ENCODE measurements at places on chromosomes 12 and 14.

GRCh38 chr14:55951341-55952206, 166.6 kb upstream of the PELI2 start:
- no peak for DNase-seq

DNA sequence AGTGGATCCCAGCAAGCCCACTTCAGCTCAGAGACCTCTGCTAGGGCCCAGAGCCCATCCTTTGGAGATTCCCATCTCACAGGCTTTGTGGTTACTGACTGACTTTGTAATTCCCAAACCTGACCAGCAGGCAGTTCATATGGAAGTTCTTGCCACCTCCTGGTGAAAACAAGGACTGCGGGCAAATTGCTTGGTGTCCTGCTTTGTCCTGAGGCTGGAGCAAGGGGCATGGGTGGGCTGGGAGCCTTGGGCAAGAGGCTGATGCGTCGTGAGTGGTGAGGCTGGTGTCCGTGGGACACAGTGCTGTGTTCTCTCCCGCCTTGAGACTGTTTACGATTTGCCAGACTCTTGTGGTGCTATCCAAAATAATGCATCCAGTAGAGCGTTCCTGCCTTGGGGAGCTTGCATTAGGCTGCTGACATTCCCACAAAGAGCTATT, 91.0 kb downstream of the LRRC74A start:
- no peak for DNase-seq

DNA sequence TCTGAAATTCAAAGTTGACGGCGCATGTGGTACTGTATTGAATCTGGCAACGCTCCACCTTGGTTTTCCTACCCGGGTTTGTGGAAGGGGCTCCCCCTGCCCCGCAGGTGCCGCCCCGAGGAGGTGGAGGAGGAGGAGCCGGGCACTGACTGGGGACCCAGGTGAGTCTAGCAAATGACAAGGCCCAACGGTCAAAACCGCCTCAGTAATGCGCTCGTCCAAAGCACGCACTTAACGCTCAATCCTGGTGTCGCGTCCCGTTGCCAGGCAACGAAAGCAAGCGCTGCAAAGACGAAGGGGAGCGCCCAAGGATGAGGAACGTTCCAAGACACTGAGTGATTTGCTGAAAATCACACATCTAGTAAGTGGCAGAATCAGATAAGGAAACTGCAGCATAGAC, 24.0 kb upstream of the CLEC4E start:
- DNase-seq = no peak

DNA sequence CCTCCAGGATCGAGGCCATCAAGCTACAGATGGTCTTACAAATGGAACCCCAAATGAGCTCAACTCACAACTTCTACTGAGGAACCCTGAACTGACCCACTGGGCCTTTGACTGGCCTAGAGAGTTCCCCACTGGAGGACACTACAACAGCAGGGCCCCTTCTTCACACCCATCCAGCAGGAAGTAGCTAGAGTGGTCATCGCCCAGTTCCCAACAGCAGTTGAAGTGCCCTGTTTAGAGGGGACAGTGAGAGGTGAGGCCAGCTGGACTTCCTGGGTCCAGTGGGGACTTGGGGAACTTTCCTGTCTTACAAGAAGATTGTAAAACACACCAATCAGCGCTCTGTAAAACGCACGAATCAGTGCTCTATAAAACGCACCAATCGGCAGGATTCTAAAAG, 247.9 kb upstream of the BTG1 start:
- no peak for DNase-seq

- DNase-seq = no peak
These were observed 117.8 kb downstream of the TTC7B start for GRCh38 chr14:90698379-90698869.

GRCh38 chr12:88377973-88378372, 202.3 kb downstream of the KITLG start:
- DNase-seq = no peak

GRCh38 chr14:104102282-104102914, 16.9 kb downstream of the ASPG start:
- no peak for DNase-seq

DNA sequence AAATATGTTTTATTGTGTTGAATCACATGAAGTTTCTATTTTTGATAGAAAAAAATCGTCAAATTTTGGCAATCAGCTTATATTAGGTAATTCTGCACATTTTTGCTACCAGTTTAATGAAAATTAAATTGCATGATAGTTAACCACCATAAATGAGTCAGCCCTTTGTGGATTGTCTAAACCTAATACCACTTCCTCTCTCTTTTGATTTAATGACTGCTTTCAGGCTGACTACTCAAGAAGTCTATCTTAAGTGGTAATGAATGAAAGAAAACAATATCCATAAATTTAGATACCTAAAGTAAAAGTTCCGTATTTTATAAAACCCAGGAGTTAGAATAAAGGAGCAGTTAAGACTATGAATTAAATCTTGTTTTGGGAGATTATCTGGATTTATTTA, 450.5 kb downstream of the TMEM117 start:
- no peak for DNase-seq

DNA sequence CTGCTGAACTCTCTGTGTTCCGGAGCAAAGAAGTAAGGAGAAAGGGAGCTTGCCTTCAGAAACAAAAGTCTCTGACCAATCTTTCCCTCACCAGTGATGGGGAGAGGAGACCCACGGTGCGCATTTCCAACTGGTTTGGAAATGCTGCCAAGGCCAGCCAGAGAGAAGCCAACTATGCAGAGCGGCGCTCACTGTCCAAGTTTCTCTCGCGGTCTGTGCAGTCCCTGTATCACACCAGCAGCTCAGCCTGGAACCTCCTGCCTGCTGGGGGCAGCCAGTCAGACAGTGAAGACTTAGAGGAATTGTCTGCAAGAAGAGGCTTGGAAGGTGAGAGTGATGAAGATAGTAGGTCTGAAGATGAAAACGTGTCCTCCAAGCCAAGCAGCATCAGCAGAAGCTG, 206.2 kb downstream of the NAV3 start:
- no peak for DNase-seq

GRCh38 chr12:77608271-77608824, 222.3 kb upstream of the NAV3 start:
- no peak for DNase-seq

DNA sequence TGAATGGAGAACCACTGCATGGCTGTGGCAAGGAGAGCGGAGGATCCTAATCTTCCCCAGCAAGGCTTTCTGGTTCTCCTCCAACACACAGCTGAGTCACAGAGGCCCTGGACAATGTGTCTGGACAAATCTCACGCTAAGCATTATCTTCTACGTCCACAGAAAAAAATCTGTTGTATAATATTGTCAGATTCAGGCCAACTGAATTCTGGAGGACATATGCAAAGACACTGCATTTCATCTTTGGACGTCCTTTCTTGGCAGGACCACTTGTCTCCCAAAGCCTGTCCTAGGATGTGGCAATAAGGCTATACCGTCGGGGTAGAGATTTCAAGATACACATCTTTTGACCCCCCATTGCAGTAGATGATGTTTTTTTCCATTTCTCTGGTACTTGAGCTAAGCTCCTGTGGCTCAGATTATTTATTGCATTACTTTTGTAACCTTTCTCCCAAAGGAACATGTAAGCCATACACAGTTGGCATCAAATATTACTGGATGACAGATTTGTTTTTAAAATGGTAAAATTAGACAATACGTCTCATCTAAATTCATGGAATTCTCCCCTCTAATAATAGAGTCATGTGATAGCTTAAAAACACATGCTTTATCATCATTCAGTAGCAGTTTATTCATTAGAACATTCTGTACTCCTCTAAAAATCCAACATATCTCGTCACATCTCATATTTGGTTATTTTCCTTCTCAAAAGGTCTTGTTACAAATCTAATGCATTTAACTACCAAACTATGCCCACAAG, 19.4 kb downstream of the LMO3 start:
- DNase-seq = no peak

GRCh38 chr14:72614365-72614764, 279.5 kb downstream of the DPF3 start:
- DNase-seq = no peak

GRCh38 chr14:69115407-69116185, 37.3 kb downstream of the DCAF5 start:
- no peak for DNase-seq

- DNase-seq = no peak
These were observed 78.0 kb downstream of the IFNG start for GRCh38 chr12:68081561-68081960.

DNA sequence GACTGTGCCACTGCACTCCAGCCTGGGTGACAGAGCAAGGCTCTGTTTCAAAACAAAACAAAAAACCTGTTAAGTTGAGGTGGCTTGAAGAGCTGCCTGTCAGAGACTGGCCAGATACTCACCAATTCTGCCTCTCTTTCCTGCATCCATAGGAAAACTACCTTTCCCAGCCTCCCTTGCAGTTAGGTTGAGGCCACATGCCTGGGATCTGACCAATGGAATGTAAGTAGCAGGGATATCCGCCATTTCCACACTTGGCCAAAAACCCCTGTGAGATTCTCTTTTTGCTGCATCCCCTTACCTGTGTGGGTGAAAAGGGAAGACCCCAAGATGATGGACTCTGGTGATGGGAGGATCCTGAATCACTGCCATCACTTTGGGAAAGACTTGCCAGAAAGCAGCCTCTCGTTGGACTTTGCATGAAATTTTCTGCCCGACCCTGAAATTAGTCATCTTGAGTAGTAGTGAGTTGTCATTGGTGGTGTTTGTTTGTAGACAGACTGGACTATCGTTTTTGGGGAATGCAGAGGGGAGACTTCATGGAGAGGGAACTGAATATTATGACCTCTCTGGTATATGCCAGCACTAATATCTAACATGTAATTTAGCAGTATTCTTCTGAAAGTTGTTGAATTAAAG, 14.0 kb downstream of the GPR68 start:
- DNase-seq = no peak

- no peak for DNase-seq
These were observed 214.3 kb downstream of the DPF3 start for GRCh38 chr14:72679536-72680151.

- no peak for DNase-seq
These were observed 41.9 kb upstream of the RD3L start for GRCh38 chr14:103984196-103984595.

- DNase-seq = no peak
These were observed 31.5 kb downstream of the SCN8A start for GRCh38 chr12:51622564-51622963.

DNA sequence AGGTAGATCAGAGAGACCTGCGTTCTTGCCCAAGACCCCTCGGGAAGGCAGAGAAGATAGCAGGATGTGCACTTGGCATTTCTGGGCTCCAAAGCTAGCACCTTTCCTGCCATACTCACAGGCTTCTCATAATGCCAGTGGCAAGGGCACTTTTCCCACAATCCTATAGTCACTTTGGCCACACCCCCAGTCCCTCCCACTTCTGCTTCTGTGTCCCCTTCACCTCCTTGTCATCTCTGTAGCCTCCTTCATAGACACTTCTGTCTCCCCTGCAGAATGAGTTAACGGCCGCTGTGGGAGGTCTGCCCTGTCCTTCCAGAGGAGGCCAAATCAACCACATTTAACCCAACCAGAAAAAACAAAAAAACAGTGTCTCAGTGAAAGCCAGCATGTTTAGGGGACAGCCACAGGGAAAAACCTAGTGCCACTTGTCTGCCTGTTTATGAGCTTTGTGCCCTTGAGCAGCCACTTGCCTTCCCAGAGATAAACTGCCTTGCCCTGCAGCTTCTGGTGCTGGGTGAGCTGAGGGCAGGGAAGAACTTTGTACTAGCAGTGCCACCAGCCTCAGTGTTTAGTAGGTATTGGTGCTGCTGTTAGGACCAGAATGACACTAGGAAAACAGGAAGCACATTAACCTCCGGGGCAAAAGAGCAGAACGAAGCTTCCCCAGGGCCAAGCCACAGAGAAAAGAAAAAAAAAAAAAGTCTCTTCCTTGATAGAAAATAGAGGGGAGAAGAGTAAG, 193.0 kb upstream of the PWP1 start:
- no peak for DNase-seq

- DNase-seq = no peak
These were observed 13.2 kb downstream of the ADIPOR2 start for GRCh38 chr12:1703771-1704722.

DNA sequence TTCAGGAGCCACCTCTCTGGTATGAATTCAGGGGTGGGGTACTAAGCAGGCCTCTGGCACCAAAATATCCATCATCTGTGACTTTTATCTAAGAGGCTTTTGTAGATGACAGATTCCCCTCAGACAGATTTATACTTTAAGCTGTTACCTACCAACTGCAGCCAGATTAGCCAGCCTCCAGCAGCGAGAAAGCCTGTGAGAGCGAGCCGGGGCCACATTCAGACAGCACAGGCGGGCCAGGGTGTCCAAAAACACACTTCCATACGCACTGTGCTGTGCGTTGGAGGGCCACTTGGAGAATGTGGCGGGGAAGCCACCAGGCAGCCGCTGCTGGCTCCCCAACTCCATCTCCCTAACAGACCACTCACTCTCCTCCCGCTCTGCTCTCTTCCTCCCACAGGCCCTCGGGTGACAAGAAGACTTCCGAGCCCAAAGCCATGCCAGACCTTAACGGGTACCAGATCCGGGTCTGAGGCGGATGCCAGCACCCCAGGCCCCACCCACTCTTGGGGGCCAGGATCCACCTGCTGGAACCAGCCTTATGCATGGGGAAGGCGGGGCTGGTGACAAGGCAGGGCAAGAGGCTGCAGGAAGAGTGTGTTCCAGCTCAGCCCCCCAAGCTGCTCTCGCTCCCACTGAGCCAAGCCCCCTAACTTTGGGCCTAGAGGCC, 17.4 kb downstream of the VASH1 start:
- DNase-seq = no peak

GRCh38 chr14:64758025-64758521, 53.8 kb downstream of the PLEKHG3 start:
- DNase-seq = no peak

DNA sequence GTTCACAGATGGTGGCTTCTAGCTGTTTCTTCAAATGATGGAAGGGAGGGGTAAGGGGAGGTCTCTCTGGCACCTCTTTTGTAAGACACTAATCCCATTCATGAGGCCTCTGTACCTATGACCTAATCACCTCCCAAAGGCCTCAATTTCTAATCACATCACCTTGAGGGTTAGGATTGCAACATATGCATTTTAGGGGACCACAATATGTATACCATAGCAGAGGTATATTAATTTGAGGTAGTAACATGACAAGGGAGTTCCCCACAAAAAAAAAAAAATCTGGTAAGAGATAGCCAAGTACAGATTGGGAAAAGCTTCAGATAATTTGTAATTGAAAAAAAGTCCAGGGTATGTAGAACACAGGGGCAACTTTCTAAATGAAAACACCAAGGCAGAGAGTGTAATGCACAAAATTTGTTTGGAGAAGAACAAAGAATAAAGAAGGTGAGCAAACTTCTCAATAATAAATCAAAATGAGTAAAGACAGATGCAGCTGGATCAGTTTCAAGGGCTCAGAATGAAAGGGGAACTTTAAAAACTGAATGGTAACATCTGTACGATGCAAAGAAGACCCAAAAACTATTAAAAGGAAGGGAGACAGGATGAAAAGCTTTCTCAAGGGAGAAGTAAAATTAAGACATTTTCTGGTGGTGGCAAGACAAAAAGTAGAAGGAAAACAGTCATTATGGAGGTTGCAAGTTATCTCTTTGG, 125.5 kb upstream of the DCN start:
- DNase-seq = no peak

DNA sequence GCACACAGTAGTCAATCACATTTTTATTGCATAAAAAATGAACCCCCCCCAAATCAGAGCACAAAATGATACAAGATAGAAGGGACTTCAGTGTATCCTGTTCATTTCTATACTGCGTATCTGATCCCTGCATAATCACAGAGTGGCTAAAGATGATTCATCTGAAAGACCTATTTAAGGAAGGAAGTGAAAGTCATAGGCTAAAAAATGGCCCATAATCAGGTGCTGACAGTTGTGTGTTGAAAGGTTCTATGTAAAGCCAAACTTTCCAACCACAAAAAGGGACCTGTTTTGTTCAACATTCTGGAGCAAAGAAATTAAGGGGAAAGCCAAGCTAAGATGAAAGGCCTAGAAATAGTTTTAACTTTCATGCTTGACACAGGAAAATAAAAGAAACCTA, 147.8 kb upstream of the ATP2B1 start:
- DNase-seq = no peak
